AG08396 (cell line): ENCODE measurements at places on chromosomes 4 and X.

GRCh38 chr4:95255396-95256107, 293.2 kb downstream of the UNC5C start:
- no peak for DNase-seq

- DNase-seq, result no peak
Measured at GRCh38 chr4:127631420-127631819, 1.3 kb upstream of the INTU start.

- no peak for DNase-seq
Measured at GRCh38 chr4:185956544-185956940, 112.4 kb upstream of the TLR3 start.

DNA sequence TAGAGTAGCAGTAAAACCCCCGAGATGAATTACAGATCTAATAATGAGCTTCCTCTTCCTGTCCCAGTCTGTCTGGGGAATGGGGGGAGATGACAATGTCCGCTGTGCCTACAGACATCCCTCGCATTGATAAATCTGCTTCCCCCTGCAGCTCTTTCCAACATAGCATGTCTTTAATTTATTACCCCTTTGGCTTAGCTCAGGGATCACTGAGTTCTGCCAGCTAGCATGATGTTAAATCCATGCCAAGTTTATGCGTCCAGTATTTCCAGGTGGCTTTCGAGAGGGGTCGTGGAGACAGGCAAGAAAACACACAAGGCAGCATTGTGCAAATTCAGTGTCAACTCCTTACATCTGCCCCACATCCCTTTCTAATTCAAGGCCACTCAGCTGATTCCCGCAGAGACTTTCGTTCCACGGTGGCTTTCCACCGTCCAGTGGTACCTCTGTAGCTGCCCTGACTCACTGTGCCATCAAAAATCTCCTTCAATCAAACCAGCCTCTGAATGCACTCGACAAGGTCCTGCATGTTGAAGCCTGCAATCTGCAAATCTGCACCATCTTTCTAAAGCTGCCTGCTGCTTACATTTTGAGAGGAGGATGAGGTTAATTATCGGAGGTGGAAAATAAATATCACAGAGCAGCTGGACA, 75.1 kb downstream of the MXRA5 start:
- DNase-seq, result no peak

- DNase-seq, result no peak
Measured at GRCh38 chr4:185846505-185847150, 34.6 kb upstream of the SORBS2 start.

DNA sequence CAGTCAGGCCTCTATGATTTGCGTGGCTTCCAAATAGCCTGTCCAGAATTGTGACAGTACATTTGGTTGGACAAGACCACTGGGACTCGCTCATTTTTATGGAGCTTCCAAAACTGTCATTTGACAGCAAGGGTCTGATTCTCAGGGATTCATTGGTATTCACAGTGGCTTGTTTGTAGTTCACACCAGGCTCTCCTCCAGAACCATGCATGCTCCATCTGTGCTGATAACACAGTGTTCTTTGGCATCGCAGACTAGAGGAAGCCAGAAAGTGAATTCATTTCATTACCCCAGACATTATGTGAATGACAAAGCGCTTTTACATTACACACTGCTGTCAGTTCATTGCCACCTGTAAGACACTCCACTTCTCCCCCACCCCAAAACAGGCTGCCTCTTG, 208.3 kb downstream of the ARHGAP10 start:
- DNase-seq, result no peak

GRCh38 chr4:124481123-124481522, 231.4 kb downstream of the ANKRD50 start:
- no peak for DNase-seq

DNA sequence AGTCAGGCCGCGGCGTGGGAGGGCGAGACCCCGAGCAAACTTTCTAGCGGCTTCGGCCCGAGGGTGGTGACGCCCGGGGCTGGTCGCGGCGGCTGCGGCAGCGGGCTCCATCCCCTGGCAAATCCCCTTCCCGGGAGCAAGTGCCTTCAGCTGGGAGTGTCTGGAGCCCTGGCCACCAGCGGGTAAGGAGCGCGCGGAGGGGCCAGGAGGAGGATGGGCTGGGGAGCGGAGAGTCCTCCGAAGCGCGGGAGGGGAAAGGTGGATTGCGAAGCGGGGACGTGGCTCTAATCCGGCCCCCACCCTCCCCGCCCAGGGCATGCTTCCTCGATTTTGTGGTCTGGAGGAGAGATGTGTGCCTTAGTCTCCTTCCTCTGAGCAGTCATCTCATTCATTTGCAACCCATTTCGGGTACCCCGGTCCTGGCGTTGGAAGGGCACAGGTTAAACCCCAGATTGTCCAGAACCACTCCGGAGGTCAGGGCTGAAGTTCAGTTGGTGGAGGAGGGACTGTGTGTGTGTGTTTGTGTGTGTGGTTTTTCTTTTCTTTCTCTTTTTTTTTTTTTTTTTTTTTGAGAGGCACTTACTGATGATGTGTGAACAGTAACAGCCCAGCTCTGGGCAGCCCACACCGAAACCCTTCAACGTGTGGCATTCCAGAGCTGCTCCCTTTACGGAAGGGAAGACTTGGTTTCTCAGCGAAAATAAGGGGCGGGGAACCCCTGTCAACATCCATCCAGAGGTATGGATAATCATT, 516 bp downstream of the SGMS2 start:
- DNase-seq, result peak; percentile 59

DNA sequence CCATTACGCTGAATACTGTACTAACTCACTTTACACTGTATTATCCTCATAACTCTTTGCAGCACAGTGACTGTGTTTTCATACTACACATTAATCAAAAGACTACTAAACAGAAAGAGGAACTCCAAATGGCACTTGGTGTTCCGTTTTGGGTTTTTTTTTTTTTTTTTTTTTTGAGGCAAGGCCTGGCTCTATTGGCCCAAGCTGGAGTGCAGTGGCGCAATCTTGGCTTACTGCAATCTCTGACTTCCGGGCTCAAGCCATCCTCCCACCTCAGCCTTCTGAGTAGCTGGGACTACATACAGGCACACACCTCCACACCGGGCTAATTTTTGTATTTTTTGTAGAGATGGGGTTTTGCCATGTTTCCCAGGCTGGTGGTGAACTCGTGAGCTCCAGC, 10.7 kb downstream of the KLHL8 start:
- DNase-seq, result no peak

DNA sequence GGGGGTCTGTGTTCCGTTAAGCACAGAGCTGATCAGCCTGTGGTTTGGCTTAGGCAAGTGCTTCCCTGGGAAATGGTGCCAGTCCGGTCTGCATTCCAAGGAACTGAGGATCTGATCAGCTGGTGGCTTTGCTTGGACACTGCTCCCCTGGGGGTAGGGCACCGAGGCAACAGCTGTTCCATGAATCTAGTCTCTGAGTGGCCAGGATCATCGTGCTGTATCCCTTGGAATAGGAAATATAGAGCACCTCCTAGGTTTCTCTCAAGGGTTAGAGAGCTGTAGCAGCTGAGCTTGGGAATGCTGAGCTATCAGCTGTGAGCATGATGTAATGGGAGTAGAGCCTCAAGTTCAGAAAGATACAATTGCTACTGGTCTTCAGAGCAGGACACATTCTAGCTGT, 863.9 kb downstream of the RAPGEF2 start:
- no peak for DNase-seq

GRCh38 chr4:5572114-5572513, 136.2 kb downstream of the EVC2 start:
- DNase-seq, result no peak

DNA sequence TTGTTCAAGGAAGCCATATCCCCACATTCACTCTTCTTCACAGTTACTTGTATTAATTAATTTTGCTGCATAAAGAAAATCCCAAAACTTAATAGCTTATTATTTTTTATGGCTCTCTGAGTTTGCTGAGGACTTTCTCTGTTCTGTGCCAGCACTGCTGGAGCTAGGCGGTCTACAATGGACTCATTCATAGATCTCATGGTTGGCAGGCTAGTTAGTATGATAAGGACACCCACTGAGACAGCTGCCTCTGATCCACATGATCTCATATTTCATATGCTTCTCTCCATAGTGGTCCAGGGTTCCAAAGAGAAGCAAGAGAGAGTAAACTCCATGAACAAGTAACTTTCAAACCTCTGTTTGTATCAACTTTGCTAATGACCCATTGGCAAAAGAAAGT, 170.2 kb downstream of the ADGRA3 start:
- DNase-seq, result no peak

DNA sequence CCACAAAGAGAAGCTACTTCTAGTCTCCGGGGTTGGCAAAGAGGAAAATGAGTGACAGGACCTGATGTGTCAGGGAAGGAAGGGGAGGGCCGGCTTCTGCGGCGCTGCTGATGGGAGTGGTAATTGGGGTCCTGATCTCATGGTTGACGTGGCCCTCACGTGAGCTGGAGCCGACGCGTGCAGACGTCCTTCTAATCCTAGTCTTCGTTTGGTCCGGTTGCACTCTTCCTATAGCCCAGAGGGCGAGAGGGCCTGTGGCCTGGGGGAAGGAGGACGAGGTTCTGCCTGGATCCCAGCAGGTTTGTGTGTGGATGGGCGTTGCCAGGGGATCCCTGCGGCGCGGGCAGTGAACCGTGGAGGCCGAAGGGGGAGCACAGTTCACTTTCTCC, at the start of gene ARMCX1:
Gene ARMCX1, plus strand, starts transcription at position 186 of the 389 bp plus-strand sequence. CDS start 2,384 bp downstream, outside the sequence.
- DNase-seq, result peak; percentile 78

DNA sequence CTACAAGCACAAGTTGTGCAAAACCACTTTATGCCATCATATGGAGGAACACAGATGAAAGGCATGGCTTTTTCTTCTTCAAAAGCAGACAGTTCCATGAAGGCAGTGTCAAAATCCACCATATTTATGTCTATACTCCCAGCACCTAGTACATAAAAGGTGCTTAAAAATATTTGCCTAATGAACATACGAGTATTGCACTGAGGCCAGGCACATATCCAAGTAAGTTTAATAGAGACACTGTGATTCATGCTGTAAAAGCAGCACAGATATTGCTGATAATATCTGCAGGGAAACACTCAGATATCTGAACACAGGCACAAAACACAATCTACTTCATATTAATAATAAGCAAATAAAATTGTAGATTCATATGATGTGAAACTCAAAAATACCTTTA, 48.1 kb upstream of the CXCL8 start:
- no peak for DNase-seq

DNA sequence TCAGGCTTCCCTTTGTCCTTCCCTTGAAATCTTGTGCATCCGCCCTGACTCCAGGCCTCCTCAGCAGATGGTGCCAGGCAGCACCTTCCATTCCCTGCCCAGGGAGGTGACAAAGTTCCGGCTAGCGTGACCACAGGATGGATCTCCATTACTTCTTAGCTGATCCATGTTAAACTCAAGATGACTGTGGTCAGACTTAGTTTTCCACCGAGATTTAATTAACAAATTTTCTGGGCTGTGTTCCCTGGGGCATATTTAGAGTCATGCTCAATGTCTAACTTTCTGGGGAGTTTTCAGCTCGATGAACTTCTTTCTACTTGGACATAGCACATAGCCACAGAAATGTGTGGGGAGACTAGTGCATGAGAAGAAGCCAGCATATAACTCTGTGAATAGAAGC, 215.1 kb upstream of the SFRP2 start:
- DNase-seq, result no peak
